Fibroblast of pulmonary artery (primary cell): ENCODE measurements at places on chromosomes 16 and 17.
A peak's percentile ranks its signal among the peaks of the same experiment; 100 is the strongest.

- DNase-seq = peak; percentile 38
Observed at GRCh38 chr16:8887952-8888560, 5.9 kb downstream of the LITAFD start.

DNA sequence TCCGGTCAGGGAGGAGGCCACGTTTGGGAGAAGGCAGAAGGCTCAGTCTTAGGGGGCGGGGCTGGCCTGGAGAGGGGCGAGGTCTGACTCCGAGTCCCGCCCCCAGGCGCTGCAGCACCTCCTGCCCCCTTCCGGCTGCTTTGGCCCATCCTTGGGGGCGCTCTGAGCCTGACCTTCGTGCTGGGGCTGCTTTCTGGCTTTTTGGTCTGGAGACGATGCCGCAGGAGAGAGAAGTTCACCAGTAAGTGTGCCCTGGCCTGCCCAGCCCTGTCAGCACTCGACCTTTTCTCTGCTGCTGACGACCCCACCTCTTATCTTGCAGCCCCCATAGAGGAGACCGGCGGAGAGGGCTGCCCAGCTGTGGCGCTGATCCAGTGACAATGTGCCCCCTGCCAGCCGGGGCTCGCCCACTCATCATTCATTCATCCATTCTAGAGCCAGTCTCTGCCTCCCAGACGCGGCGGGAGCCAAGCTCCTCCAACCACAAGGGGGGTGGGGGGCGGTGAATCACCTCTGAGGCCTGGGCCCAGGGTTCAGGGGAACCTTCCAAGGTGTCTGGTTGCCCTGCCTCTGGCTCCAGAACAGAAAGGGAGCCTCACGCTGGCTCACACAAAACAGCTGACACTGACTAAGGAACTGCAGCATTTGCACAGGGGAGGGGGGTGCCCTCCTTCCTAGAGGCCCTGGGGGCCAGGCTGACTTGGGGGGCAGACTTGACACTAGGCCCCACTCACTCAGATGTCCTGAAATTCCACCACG, 1.5 kb downstream of the TNFRSF12A start:
- peak; percentile 76 for DNase-seq

GRCh38 chr17:63514477-63514876, 8.7 kb upstream of the KCNH6 start:
- no peak for DNase-seq

- peak; percentile 0 for DNase-seq
Observed at GRCh38 chr17:58870747-58871146, 115.1 kb downstream of the PPM1E start.

DNA sequence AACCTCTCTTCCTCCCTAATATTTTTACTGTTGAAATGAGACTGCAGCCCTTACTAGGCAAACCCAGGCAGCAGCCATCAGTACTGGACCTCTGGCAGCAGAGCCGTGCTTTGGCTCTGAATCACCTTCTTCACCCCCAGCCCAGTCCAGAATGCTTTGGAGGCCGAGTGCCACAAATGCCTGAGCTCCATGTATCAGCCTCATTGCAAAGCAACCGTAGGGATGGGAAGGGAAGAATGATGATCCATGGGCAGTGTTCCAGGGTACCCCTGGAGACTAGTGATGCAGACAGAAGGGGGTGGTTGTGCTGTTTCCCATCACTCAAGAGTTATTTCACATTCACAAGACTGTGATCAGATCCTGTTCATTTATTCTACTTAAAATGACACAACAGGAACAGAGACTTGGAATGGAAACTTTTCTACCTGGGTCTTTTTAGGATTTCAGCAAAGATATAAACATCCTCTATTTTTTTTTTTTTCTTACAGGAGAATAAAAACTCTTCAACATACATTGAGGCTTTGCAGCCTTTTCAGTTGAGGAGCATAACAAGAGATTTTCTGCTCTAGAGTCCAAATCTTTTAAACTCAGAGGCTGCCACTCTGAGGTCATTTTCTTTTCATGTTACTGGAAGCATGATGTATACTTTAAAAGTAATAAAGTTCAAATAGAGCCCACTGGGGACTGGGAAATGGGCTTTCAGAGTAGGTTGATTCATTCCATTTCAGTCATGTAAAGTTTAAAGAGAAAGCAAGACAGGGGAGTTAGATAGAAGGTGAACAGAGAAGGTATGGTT, 138.3 kb downstream of the KCNJ2 start:
- DNase-seq = peak; percentile 12

DNA sequence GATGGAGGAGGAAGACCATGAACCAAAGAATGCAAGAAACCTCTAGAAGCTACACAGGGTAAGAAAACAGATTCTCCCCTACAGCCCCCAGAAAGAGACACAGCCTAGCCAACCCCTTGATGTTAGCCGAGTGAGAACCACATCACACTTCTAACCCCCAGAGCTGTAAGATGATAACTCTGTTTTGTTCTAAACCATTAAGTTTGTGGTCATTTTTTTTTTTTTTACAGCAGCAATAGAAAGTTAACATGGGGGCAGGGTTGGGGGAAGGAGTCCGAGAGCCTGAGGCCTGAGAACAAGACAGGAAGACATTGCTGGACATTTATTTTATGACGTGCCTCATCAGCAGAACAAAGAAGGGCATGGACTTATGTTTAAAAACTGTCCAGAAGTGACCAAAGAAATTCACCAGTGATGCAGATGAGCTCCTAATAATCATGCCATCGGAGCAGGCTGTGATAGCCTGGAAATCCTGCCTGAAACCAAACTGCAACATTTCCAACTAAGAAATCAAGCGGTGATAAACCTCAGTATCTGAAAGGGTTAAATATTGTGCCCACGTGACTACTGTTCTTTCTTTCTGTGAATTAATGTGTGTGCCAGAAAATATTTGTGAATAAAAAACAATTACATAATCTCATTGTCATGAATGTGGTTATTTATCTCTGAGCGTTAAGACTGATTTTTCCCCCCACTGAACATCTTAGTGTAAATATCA, 1.1 kb downstream of the ABCA9 start:
- peak; percentile 80 for DNase-seq

- no peak for DNase-seq
Observed at GRCh38 chr17:55624772-55625433, 97.8 kb downstream of the TMEM100 start.

DNA sequence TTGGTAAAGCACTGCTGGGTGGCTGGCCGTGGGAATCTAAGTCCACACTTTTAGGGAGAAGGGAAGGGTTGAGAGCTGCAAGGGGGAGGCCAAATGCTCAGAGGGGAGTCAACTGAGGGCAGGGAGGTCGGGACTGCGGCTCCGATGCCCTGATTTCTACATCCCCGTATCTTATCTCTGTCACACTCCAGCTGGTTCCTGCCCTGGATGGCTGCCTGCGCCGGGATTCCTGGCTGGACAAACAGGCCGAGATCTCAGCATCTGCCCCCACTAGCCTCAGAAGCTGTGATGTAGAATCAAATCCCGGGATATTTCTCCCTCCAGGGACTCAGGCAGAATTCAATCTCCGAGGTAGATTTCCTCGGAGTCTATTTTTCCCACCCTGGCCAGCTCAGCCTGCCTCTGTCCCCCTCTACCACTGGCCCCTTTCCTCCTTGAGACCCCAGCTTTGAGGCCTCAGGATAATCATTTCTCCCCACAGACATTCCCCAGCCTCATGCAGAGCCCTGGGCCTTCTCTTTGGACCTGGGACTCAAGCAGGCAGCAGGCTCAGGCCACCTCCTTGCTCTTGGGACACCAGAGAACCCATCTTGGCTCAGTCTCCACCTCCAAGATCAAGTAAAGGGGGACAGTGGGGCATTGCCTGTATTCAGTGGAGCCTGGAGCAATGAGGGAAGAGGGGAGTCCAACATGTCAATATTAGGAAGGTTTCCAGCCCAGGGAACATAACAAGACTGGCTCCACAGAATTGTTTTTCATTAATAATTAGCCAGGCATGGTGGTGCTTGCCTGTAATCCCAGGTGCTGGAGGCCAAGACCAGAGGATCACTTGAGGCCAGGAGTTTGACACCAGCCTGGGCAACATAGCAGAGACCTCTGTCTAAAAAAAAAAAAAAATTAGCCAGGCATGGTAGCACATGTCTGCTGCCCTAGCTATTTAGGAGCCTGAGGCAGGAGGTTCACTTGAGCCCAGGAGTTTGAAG, 1.8 kb downstream of the SHBG start:
- no peak for DNase-seq

DNA sequence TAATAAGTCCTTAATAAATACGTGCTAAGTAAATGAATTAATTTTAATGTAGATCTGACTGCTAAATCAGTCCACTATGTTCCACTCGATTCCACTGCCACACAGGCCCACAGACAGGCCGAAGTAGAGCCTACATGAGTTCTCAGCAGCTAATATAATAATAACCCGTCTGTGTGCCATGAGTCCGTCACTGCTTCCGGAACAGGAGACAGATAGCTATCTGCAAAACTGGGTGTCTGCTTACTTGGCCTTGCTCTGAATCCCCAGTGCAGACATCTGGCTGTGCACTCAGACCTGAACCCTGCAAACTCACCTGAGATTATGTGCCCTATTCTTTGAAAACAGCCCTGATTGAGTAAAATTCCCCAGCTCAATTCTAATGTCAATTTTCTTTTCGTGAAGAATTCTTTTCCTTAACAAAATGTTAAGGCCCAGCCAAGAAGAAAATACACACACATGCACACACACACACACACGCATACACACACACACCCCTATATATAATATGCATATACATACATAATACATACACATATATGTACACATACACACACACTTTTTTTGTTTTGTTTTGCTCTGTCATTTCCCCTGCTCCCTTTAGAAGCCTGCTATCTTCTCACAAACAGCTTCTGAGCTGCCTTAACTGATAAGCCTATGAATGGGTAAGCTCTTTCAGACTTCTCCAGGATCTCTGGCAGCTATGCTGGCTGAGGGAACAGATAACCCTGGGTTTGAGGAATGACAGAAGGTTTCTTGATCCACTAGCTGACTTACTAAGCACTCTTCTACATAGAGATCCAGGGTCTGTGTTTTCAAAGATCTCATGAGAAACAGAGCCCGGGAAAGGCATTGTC, 39.8 kb upstream of the TOM1L1 start:
- no peak for DNase-seq

DNA sequence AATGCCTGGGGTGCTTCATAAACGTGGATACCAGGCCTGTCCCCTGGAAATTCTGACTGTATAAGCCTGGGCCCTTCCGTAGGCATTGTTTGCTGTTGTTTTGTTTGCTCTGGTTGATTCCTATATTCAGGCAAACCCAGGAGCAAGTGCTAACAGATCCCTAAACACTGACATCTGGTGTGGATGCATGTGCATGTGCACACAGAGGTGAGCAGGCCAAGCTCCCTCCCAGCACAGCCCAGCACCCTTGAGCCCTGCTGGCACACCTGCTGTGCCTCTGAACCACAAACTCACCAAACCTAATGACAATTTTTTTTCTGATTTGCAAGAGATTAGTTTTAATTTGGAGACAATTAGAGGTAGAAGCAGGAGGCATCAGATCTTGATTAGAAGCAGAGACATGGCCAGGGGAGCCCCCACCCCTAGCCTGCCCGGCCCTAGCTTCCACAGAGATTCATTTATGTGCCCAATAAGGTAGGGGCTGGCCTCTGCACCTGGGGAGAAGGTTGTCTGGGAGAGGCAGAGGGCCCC, 40.4 kb downstream of the TMEM132E start:
- no peak for DNase-seq

- no peak for DNase-seq
Observed at GRCh38 chr16:71792176-71792575, 16.5 kb downstream of the AP1G1 start.

- DNase-seq = peak; percentile 6
Observed at GRCh38 chr16:72126429-72126765, 32.8 kb downstream of the DHX38 start.

DNA sequence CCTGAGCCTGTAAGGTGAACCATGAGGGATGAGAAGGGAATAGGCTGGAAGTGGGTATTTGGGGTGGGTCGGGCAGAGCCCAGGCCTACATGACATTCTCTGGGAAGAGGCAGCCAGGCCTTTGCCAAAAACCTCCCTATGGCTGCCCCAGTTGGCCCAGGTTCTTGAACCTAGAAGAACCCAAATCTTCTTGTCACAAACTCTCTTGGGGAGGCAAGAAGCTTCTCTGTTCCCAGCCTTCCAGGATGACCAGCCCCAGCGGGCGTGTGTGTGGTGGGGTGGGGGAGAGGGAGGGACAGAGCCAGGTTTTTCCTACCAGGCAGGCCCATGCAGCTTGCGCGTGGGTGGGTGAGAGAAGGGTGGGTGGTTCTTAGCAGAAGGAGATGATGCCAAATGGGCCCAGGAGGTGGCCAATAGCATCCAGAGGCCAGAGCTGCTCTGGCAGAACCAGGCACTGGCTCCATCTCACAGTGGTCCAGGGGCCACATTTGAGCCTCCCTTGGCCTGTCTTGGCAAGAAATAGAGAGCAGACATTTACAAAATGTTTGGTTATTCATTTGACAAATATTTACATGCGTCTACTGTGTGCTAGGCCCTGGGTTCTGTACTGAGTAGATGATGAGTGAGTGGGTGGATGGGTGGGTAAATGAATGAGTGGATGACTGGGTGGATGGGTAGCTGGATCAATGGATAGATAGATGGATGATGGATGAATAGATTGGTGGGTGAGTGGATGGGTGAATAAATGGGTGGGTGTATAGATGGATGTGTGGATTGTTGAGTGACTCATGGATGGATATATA, 44.3 kb upstream of the PLCG2 start:
- no peak for DNase-seq

DNA sequence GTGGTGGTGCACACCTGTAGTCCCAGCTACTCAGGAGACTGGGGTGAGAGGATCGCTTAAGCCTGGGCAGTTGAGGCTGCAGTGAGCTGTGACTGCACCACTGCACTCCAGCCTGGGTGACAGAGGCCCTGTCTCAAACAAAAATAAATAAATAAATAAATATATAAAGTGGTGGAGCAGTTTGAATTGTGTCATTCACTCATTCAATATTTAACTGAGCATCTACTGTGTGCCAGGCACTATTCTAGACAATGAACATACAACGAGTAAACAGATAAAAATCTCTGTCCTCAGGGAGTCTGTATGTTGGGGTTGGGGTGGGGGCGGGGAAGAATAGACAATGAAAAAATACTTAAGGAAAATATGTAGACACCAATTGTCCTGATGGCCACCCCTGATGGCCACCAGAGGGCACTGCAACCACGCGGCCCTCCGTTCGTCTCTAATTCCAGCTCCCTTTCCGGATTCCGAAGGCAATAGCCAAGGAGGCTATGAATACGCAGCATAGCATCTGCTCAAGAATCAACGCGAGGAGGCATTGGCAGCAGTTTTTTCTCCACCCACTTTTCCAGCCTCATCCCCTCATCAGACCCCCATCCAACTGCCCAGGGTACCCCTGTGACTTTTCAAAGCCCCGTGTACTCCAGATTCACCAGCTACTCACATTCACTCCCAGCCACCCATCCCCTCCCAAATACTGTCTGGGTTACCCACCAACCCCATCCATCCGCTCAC, 21.4 kb downstream of the QPRT start:
- peak; percentile 93 for DNase-seq
